Adrenal gland (tissue), 19 donors: ENCODE measurements at places on chromosomes 2 and 18. TPM values are rescaled to one million over a fixed set of nuclear protein-coding genes. Genes with fewer than 3 reads are reported as not detected.

- DNase-seq, result no peak
These were observed 2.6 kb downstream of the HS6ST1 start for GRCh38 chr2:128315829-128316776.

- no peak for DNase-seq
These were observed 13.9 kb upstream of the RAB17 start for GRCh38 chr2:237604391-237604790.

DNA sequence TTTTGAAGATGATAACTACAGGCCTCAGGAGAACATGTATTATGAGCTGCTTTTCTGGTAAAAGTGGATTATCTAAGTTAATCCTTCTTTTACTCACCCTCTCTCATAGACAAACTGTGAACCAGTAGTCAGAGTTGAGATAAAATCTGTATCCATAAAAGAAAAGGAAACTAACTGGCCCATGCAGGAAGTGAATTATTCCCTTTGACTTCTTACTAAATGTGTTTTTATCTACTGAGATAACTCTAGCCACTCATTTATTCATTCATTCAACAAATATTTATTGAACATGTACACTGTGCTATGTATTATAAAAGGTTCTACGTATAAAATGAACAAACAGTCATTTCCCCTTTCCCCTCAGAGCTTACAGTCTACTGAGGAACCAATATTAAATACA, 10.0 kb downstream of the WDR35 start:
- DNase-seq, result no peak

DNA sequence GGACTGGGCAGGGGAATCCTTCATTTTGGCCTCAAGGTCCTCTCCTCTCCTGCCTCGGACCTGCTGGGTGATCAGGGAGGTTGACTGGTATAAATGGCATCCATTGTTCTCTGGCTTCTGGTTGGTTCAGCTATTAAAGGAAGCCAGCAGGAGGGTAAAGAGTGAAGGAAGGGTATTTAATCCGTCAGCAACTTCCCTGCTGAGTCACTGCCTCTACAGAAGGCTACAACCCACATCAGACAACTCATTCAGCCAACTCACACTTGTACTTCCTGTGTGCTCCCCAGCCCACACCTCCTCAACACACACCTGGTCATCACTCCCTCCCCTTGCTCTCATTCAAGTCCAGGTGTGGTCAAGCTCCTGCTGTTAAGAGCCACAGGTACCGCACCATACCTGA, 68.3 kb upstream of the MRPS9 start:
- DNase-seq, result no peak

DNA sequence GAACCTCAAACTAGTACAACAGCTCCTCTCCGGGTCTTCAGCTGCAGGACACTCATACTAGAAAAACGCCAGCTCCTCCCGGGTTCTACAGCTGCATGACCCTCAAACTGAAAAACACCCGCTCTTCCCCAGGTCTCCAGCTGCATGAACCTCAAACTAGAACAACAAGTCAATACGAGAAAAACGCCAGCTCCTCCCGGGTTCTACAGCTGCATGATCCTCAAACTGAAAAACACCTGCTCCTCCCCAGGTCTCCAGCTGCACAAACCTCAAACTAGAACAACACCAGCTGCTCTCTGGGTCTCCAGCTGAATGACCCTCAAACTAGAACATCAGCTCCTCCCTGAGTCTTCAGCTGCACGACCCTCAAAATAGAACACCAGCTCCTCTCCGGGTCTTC, 315.0 kb upstream of the TFPI start:
- no peak for DNase-seq

- DNase-seq, result no peak
These were observed 222.0 kb downstream of the LOXHD1 start for GRCh38 chr18:46435031-46435430.

- peak; percentile 69 for DNase-seq
These were observed 189.0 kb downstream of the RPIA start for GRCh38 chr2:88880441-88880953.

- no peak for DNase-seq
These were observed 243.5 kb downstream of the GBX2 start for GRCh38 chr2:235924675-235925063.

- DNase-seq, result no peak
These were observed 25.7 kb downstream of the SULT1C4 start for GRCh38 chr2:108403494-108403893.

DNA sequence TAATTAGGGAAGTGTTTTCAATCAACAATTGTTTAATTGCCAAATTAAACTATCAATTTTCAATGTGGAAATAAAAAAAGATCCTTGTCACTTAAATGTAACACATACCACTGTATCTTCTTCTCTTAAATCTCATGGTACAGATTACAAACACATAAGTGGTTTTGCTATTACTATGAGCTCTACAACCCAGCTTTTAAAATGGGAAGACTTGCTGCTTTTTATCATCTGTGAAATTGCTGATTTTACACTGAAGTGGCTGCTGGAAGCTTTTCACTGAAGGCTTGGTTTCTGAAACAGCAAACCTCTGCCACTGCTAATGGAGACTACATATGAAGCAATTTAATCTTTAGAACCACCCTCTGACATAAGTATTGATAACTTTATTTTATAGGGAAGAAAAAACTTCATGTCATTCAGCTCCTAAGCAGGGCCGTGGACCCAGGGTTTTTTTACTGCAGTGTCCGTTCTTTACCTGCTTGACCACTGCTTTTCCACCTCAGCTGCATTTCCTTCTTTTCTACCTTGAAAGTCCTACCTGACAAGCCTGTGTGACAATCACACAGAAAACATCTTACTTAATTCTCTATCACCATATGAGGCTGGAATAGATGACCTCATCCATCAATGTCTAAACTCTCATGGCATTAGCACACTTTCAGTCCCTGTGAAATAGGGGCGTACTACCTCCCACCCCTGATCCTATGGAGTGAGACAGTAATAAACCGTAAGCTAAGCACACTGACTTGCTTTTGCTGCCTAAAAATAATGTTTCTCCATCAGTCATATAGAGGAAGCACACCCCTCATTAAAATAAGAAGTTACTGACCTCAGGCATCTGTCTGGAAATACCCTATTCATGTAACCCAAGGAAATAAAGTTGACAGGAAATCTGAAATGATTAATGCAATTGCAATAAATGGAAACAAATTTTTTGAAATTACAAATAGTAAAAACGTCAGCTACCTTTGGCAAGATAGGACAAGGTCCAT, 19.2 kb upstream of the SLC8A1 start:
- no peak for DNase-seq

DNA sequence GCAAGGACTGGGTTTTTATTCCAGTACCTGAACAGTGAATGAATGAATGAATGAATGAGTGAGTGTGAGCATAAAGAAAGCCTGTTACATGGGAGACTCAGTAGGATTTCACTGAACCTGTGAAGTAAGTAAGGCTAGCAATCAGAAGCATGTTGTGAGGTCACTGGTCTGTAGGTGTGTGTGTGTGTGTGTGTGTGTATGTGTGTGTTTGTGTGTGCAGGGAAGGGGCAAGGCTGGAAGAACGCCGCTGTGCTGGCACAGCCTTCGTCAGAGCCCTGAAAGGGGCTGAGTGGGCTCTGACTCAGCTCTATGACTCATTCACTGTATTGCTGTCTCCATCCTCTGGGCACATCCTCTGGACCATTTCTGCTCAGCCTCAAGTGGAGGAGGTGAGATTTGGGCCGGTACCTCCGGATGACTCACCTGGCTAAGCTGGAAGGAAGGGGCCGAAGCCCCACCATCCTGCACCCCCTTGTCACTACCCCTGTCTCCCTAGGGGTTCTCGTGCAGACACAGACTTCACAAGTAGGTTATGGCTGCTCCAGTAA, 51.4 kb upstream of the MRPL33 start:
- peak; percentile 81 for DNase-seq

DNA sequence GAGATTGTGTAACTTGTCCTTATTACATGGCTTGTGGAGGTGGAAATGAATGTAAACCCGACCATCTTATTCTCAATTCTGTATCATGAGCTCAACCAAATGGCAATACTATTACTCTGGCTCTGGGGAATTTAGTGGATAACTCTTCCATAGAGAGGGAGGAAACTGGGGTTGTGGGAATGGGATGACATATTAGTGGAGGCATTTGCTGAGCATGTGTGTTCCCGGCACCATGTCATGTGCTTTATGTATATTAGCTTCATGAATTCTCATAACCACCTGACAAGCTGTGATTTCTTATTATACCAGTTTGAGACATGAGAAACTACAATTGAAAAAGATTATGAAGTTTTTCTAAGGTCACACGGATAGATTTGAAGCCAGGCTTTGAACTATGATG, 112.8 kb upstream of the TMEFF2 start:
- DNase-seq, result no peak

DNA sequence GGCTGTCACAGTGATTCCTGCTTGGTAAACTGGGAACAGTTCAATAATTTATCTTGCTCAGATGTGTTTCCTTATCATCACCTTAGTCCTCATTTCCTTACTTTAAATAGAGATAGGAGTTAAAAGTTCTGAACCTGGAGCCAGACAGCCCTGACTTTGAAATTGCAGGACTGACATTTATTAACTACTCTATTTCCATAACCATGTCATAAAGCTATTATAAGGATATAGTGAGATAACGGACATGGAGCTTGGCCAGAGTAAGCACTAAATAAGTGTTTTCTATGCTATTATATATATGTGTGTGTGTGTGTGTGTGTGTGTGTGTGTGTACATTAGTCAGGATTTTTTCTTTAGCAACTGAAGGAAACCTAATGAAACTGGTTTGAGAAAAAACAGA, 13.1 kb downstream of the NT5DC4 start:
- DNase-seq, result no peak

GRCh38 chr2:44245083-44245861, 30.0 kb upstream of the SLC3A1 start:
- DNase-seq, result no peak

- no peak for DNase-seq
These were observed 704.9 kb downstream of the DCDC2C start for GRCh38 chr2:4408321-4408720.

DNA sequence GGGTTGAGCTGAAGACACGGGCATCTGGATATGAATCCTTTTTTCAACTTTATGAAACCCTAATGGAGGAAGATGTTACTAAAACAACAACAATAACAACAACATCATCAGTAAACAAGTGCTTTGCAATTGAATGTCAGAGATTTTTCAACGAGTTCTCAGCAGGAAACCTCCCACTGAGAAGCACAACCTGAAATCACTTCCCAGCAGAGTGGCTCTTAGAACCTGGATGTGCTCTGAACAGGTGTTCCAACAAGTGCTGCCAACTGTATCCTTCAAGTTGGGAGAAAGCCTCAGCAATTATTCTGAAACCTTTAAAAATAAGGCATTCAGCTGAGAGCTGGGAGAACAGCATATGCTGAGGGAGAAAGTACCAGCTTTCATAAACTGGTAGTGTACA, 1622.7 kb upstream of the CELF4 start:
- no peak for DNase-seq

DNA sequence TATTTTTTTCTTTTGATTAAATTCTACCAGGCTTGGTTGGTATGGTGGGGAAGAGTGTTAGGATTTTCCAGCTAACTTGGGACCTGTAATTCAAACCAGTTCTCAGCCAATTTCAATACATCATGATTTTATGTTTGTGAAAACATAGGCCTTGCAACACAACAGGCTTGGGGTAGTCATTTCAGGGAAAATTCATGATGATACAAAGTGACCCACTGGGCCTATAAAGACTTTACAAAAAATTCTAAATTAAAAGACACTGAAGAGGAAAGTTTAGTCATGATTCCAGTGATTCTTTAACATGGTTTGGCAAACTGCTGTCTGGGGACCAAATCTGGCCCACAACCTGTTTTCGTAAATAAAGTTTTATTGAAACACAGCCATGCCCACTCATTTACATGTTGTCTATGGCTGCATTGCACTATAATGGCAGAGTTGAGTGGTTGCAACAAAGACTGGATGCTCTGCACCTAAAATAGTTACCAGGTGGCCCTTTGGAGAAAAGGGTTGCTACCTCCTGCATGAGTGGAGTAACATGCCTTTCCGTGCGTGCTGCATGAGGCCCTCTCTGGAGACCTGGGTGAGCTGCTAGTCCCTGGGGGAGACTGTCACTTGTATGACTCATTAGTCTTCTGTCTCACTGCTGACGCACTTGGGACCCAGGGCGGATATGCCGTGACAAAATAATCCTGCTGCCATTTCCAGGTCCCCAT, 73.6 kb downstream of the NPAS2 start:
- peak; percentile 40 for DNase-seq

DNA sequence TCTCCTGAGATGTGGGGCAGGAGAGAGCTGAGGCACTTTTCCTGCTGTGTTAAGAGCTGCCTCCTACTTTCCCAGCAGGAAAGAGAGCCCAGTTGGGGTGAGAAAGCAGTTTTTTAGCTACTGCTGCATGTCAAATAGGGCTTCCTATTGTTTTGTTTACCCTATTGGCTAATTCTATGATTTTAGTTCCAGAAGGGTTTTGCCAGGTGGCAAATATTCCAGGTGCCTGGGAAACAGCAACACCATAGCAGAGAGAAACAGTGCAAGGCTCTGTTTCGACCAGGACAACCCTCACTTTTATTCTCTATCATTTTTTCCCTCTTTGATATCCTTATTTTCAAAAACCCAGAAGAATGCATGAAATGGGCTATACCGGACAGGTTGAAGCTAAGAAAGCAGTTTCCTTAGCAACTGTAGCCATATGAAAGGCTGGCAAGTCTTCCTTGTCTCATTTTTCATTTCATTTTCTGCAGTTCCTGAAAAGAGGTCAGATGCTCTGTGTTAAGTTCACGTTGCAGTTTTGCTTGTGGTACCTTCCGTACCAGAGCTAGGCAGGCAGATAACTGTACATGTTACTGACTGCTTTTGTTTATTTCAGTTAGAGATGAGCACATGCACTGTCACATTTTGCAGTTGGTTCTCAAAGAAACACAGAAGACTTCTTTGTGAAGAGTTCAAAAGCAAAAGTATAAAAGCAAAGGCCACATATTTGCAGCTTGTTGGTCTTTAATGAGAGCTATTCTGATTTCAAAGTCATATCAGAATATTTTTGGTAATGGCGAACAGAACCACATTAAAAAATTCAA, 84.8 kb downstream of the AQP4 start:
- no peak for DNase-seq

DNA sequence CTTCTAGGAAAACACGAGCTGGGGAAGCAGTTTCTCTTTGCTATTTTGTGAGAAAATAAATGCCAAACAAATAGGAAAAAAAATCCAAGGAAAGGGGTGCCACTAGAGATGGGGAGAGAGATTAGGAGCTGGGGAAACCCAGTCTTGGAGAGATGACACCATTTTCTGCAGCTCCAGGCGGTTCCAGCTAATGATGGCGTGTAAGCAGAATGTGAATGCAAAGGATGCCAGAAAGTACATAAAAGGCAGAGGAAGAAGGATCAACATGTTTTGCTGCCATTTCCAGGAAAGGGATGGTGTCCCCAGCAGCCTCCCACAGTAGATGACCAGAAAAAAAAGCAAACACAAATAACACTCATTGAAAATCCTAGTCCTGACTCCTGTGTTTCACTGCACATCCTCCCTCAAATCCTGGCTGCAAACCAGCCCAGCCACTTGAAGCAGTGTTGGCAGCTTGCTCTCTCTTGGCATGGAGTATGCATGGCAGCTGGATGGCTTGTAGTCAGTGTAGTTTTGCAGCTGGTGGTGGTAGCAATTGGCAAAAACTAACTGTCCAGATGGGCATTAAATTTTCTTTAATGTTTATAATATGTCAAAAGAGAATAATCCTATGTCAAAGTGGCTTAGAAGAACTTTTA, 93.6 kb downstream of the FTCDNL1 start:
- peak; percentile 20 for DNase-seq

The RESP18 gene
- total RNA-seq, result not detected

The CCDC85A gene
- total RNA-seq, result not detected

The ARHGAP28 gene
- total RNA-seq, result 12.0 TPM

The TRAPPC8 gene
- total RNA-seq, result 42.7 TPM

The DPYSL5 gene
- total RNA-seq, result 0.34 TPM

The AGAP1 gene
- total RNA-seq, result 17.3 TPM

The FBLN7 gene
- 9.5 TPM for total RNA-seq

The SLC23A3 gene
- 0.21 TPM for total RNA-seq

The GBX2 gene
- not detected for total RNA-seq

The PLEK gene
- 14.3 TPM for total RNA-seq
